Amygdala (tissue), 56 donors: ENCODE measurements at places on chromosomes 1 and 21.

GRCh38 chr1:246329900-246330299 is 177.2 kb downstream of the SMYD3 start:
- no peak for DNase-seq

- DNase-seq, result no peak
These were observed 184.5 kb upstream of the TMEM51 start for GRCh38 chr1:14969006-14969405.

- DNase-seq, result no peak
These were observed 1327.9 kb downstream of the BRINP3 start for GRCh38 chr1:189149547-189150375.

- DNase-seq, result no peak
These were observed 76.8 kb upstream of the AKT3 start for GRCh38 chr1:243926803-243927245.

GRCh38 chr1:166969074-166969677 is 6.2 kb downstream of the ILDR2 start:
- DNase-seq, result no peak

DNA sequence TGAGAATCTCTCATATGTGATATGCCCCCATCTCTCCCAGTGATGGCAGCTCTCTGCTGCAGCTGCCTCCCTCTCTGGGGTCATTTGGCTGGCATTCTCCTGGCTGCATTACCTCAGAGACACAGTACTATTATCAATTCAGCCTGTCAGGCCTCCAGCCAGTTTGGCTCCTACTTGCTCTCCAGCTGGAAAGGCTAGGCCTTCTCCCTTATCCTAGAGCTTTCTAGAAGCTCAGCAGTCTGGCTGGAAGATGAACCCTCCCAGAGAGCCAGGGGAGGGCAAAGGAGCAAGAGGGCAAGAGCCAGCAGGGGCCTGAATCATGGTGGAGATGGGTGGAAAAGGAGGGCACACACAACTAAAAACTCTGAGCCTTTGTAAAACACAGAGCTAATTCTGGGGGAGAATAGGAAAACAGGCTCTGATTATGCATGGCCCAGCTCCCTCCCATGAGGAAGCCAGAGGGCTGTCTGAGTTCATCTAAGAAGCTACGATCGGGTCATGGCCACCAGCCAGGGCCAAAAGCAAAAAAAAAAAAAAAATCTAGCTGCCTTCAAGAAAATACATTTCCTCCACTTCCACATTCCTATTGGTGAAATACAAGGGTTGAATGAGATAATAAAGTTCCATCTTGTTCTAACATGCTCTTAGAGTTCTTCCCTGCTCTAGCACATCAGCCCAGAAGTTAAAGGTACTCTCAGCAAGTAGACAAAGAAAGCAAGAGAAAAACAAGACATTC is 8.8 kb downstream of the LAMB3 start:
- DNase-seq, result peak; percentile 86

DNA sequence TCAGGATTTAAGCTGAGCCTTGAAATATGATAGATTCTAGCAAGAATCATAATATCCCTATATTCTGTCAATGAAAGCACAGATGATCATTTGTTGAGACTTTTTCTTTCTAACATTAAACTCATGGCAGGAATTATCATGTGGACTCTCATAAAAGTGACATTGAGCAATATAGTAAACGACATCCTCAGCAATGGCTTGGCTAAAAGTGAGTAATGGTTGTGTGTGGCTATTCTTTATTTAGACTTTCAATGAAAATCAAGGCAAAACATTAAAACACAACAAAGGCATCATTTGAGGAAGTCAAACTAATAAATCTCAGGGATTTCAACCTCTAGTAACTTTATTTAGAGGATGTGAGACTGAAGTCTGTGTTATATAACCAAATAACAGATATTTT is 257.8 kb upstream of the ADGRL4 start:
- DNase-seq, result no peak

DNA sequence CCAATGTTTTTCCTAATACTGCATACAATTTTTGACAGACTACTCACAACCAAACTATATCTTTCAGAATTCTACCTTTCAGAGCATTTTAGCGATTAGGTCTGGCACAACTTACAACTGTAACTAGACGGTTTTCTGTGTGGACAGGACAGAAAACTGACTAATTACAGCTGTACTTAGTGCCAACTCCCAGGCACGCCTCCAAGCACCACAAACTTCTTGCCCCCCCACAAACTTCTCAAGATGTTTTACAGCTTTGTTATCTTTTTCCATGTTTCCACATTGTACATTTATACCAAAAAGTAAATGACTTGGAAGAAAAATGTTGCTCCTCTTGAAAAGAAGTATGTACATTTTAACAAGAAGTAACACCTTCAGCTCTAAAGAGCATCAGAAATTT is 13.8 kb downstream of the LYST start:
- DNase-seq, result no peak

DNA sequence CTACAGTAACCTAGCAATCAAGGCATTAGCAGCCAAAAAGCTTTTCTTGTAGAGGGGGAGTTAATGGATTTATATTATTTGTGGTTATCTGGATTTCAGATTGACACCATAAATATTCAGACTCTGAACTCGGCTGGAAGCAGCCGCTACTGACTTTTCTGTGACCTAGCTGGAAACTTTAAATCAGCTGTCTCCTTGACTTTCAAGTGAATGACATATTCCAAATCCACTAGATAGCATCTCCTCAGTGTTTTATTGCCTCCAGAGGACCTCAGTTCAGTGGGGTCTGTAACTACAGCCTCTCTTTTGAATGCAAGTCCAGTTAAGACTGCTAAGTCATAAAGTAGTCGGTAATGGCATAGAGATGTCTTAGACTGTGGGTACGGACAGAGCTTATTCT is 448.5 kb downstream of the NUF2 start:
- no peak for DNase-seq

DNA sequence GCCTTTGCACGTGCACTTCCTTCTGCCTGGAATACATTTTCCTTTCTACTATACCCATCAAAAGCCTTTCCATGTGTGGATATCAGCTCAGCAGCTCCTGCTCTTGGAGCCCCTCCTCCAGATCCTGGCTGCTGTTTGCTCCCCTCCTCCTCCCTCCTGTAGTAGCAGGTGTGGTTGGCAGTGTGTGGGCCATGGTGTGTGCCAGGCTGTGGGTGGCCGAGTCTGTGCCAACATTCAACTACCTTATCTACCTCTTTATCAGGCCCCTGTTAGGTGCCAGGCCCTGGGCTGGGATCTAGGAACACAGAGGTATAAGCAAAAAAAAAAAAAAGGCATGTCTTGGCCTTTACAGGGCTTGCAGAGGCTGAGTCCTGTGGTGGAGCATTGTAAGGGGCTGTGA is 180.6 kb upstream of the JUN start:
- no peak for DNase-seq

- DNase-seq, result peak; percentile 97
These were observed 47.6 kb downstream of the ARHGEF16 start for GRCh38 chr1:3501856-3502640.

GRCh38 chr1:27858072-27858948 is 14.0 kb upstream of the THEMIS2 start:
- DNase-seq, result peak; percentile 38
